Lung (tissue), 17 donors: ENCODE measurements at places on chromosomes 3 and 15.
A peak's percentile ranks its signal among the peaks of the same experiment; 100 is the strongest.

- DNase-seq = no peak
Observed at GRCh38 chr3:101300073-101300472, 20.3 kb downstream of the IMPG2 start.

- peak; percentile 63 for DNase-seq
Observed at GRCh38 chr3:50372349-50372748, 13.0 kb upstream of the TMEM115 start.

GRCh38 chr3:59326246-59327024 lies 276.6 kb upstream of the CFAP20DC start:
- no peak for DNase-seq

DNA sequence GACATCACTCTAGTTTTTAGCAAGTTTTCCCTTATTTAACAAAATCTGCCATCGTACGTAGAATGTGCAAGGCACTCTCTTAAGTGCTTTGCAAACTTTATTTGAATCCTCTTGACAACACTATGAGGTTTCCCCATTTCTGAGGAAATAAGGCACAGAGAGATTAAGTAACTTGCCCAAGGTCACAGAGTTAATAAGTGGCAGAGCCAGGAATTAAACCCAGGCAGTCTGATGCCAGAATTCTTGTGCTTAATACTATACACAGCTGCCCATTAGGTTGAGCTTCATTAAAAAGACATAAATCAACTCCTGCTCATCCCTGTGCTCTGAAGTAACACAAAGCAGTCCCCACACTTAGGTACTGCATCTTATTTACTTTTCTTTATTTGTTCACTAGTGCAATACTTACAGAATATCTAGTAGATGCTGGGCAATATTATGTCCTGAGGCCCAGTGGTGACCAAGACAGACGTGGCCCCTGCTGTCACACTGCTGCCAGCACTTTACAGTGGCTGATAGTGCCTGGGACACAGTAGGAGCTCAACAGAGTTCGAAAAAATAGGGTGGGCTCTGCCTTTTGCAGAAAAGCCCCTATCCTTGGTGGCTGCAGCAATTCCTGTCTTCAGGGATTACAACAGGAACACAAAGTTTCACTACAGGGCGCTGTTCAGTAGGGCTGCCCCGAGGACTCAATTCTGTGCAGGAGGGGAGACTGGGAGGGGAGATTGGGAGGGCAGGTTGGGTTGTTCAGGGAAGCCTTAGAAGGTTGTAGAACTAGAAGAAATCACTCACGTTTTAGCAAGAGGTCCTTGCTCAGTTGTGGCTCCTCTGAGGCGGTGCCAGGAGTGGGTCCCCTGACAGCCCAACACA lies 138.3 kb upstream of the TPM1 start:
- no peak for DNase-seq

DNA sequence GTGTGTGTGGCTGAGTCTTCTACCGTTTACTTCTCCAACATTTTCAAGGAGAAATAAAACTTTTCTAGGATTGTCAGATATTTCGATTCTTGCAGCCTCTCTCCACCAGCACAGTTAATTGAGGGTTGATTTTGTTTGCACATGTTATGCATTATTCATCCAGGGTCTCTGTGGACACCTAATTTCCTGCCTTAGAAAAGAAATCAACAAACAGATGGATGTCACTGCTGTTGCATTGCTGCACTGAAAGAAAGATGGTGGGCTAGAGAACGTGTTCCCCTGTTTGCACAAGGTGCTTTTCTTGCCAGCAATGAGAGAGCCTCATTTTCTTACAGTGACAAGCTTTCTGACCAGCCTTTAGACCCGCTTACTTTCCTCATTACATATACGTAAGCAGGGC lies 150.0 kb downstream of the CLSTN2 start:
- DNase-seq = no peak

- DNase-seq = no peak
Observed at GRCh38 chr3:45198264-45199260, 27.5 kb downstream of the TMEM158 start.

DNA sequence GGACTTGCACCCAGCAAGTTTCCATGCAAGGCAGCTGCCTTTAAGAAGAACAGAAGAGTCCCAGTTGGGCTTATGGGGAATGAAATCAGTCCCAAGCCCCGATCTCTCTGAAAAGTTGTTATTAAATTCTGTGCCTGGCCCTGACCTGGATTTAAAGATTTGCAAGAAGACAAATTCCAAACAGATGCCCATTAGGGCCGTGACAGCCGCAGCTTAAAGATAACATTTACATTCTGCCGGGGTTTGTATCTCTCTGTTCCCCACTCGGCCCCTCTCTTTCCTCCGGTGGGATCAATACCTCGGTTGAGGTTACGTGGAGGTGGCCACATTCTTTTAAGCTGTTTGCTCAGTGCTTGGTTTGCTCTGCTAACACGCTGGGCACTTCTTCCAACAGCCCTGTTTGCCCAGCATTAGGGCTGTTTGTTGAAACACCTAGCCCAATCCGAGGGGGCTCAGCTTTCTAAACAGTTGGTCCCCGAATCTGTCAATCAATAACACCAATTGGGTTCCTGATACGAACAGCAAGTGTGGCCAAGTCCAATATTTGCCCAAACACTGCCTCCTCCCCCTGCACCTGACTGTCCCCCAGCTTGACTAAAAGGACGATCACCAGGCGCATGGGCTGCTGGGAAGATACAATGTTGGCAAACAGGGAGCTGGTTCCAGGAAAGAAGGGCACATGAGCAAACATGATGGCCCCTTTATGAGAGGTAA lies 108.6 kb downstream of the RPLP1 start:
- DNase-seq = peak; percentile 25

GRCh38 chr3:46960081-46960701 lies 16.4 kb downstream of the CCDC12 start:
- DNase-seq = peak; percentile 60

DNA sequence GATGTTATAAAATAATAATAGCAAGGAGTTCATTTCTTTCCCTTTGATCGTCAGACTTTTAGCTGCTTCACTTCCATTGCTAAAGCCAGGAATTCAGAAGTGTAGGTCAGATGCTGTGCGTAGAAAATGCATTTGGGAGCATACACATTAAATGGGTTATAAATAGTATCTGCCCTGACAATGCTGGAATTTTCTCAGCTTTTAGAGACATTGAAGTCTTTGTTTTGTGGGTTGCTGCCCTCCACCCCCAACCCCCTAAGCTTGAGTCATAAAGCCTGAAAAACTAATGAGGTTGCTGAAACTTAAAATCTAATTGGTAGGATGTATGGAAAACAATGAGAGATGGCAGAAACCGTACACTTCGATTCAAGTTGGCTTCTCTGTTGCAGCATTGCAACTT lies 81.9 kb downstream of the MITF start:
- DNase-seq = no peak

- no peak for DNase-seq
Observed at GRCh38 chr3:130688015-130688688, 58.5 kb downstream of the PIK3R4 start.

DNA sequence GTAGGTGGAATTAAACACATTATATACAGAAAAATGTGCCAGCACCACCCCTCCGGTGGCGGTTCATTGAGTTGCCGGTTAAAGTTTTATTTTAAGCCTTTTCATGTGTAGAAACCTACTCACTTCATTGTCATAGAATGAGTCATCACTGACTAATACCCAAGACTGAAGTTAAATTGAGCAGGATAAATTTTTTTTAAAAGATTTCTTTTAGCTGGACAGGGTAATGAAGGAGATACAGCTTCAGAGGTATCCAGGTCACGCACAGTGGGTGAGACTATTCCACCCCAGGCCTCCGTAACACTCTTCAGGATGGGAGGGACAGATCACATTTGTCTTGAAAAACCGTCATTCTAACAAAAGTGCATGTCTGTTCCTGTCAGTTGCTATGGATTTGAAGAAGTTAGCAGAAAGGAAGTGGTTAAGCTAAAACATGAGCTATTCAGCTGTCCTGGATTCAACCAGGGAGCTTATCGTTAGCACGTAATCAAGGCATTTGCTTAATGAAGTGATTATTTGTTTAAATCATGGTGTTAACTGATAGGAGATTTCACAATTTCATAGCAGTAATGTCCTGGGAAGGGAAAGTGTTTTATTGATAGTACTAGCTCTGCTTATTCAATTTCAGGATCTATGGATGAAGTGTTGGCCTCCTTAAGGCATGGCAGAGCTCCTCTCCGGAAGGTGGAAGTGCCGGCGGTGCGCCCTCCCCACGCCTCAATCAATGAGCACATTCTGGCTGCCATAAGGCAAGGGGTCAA lies 23.4 kb downstream of the WHAMM start:
- peak; percentile 73 for DNase-seq

GRCh38 chr3:149091983-149092382 lies 5.7 kb upstream of the HLTF start:
- DNase-seq = no peak

GRCh38 chr3:42702982-42703694 lies 540 bp upstream of the HHATL start:
- DNase-seq = no peak

- DNase-seq = no peak
Observed at GRCh38 chr15:51403072-51403878, 61.8 kb downstream of the GLDN start.
